Immature natural killer cell (primary cell): ENCODE measurements at places on chromosomes 13 and 19. TPM values are rescaled to one million over a fixed set of nuclear protein-coding genes. Genes with fewer than 3 reads are reported as not detected.

DNA sequence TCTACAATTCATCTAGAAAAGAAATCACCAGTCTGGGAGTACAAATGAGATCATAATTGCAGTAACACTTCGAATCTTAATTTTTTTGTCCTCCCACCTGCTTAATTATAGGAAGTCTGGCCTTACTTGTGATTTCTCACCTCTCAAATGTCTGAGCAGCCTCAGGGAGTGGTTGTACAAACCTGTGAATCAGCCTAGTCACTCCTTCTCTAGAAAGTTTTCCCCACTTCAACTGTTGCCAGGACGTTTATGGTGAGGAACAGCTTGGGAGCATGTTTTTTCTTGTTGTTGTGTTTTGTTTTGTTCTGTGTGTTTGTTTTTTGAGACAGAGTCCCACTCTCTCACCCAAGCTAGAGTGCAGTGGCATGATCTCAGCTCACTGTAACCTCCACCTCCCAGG is 50.3 kb upstream of the CLDN10 start:
- peaks cover 2% of the 10 kb centered on the region for H3K27me3 ChIP-seq
- DNase-seq: no peak
- H3K4me1 ChIP-seq: no peaks in the 10 kb centered on the region
- H3K4me3 ChIP-seq: no peak overlapping the region

- peaks cover 4% of the 10 kb centered on the region for H3K27me3 ChIP-seq
- no peak overlapping the region for H3K27ac ChIP-seq
- DNase-seq: no peak
- no peaks in the 10 kb centered on the region for H3K36me3 ChIP-seq
- H3K4me1 ChIP-seq: peaks cover 16% of the 10 kb centered on the region
Measured at GRCh38 chr13:109135018-109135417, 505.6 kb downstream of the MYO16 start.

DNA sequence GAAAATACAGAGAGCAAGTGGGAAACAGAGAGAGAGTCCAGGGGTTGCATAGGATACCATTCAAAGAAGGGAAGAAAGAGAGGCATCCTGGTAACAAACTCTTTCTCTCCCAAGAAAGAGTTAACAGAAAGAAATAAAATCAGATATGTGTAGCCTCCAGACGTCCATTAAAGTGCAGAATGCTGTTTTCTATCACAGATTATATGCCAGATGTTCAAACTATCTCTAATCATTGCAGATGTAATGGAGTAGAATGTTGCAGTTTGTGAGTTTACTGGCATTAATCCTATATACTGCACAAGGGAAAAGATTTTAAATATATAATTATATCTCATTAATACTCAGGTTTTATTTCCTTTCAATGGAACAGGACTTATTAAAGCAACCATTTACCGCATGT is 369.4 kb downstream of the ZNF536 start:
- no peak overlapping the region for H3K4me3 ChIP-seq
- H3K27me3 ChIP-seq: peaks cover 4% of the 10 kb centered on the region
- H3K27ac ChIP-seq: no peak overlapping the region

The ZNF492 gene
- not detected for polyA plus RNA-seq

DNA sequence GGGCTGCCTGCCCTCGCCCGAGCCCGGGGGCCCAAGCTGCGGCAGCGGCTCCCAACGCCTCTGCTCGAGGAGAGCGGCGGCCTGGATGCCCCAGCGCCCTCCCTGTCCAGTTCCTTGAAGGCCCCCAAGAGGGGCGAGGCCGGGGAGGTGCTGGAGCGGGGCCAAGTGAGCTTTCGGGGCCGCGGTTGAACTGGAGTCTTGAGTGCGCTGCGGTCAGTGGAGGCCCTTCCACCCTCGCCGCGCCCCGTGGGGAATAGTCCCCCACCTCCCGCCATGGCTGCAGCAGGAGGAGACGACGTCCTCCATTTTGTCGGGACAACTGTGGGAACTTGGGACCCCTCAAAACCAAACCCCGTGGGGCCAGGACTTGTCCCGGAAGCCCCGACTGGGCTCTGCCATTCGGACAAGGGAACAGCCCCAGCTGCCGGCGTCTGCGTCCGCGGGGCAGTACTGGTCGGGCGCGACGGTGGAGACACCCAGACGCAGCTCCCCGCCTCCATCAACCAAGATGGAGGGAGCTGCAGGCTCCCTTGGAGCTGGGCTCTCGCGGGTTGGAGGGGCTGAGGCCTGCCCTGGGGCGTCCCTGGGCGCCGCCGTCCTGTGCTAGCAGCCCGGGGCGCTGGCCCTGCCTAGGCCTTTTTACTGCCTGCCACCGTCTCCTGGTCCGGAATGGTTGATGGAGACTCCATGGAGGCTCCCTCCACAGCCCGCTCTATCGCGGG is 736 bp upstream of the ZMYM5 start:
- H3K27ac ChIP-seq: peak overlapping the region; percentile 96
- peaks cover 42% of the 10 kb centered on the region for H3K4me1 ChIP-seq
- H3K36me3 ChIP-seq: peaks cover 3% of the 10 kb centered on the region
- H3K27me3 ChIP-seq: peaks cover 17% of the 10 kb centered on the region
- H3K4me3 ChIP-seq: peak overlapping the region; percentile 89

The CPB2 gene
- polyA plus RNA-seq: not detected

GRCh38 chr13:80086304-80086721 is 254.6 kb downstream of the SPRY2 start:
- H3K4me3 ChIP-seq: no peak overlapping the region
- DNase-seq: no peak
- H3K27me3 ChIP-seq: no peaks in the 10 kb centered on the region
- no peaks in the 10 kb centered on the region for H3K4me1 ChIP-seq
- no peaks in the 10 kb centered on the region for H3K36me3 ChIP-seq
- no peak overlapping the region for H3K27ac ChIP-seq

DNA sequence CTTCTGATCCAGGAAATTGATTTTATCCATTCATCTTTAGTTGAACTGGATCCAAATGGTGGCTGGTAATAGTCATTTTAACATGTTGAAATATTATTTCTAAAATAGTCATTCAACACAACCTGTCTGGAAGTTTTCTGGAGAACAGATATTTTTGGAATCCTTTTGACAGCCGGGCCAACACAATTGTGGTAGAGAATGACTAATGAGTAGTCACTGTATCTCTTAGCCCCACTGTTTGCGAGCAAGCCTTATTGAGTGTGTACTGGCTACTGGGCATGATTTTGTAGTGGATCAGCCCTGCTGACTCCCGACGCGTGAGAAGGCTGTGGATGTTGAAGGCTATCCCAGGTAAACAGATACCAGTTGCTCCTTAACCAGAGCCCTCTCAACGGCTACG is 383.4 kb downstream of the ZNF536 start:
- no peak for DNase-seq
- no peaks in the 10 kb centered on the region for H3K4me1 ChIP-seq
- H3K4me3 ChIP-seq: no peak overlapping the region
- H3K36me3 ChIP-seq: no peaks in the 10 kb centered on the region
- H3K27me3 ChIP-seq: no peaks in the 10 kb centered on the region

- H3K27me3 ChIP-seq: peaks cover 5% of the 10 kb centered on the region
- no peak for DNase-seq
- no peak overlapping the region for H3K27ac ChIP-seq
- H3K4me1 ChIP-seq: no peaks in the 10 kb centered on the region
- H3K4me3 ChIP-seq: no peak overlapping the region
- peaks cover 4% of the 10 kb centered on the region for H3K36me3 ChIP-seq
Measured at GRCh38 chr13:25541434-25542123, 169.8 kb downstream of the ATP8A2 start.

- H3K4me3 ChIP-seq: no peak overlapping the region
- H3K27ac ChIP-seq: no peak overlapping the region
- no peak for DNase-seq
Measured at GRCh38 chr13:93561576-93562225, 335.1 kb downstream of the GPC6 start.

The EBPL gene
- 53.6 TPM for polyA plus RNA-seq

DNA sequence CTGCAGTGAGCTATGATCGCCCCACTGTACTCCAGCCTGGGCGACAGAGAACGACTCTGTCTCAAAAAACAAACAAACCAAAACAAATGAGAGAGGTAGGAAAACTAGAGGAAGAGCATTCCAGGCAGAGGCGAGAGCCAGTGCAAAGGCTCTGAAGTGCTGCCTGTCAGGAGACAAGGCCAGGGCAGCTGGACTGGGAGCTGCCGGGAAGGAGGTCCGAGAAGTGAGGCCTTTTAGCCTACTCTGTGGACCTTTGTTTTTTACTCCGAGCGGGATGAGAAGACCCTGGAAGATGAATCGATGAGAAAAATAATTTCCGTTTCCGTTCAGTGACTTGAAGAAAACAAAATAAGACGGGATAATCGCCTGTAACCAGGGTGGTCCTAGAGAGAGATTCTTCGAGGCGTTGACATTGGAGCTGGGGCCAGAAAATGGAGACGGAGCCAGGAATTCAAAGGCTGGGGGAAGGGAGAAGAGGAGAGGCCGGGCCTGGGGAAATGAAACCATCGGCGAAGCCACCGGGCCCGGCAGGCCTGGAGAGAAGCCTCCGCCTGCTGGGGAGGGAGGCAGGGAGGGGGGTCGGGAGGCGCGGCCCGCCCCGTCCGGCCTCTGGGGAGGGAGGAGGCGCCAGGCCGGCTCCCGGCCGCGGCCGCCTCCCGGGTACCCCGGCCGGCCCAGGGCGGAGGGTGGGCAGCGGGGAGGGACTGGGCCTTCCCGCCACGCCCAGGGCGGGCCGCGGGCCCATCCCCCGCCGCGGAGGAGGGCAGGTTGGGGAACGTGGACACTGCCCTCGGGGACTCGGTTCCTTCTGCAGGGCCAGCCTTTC is 7.8 kb upstream of the SERTAD1 start:
- DNase-seq: peak; percentile 70
- no peaks in the 10 kb centered on the region for H3K36me3 ChIP-seq
- H3K4me3 ChIP-seq: peak overlapping the region; percentile 96
- peak overlapping the region; percentile 94 for H3K27ac ChIP-seq

DNA sequence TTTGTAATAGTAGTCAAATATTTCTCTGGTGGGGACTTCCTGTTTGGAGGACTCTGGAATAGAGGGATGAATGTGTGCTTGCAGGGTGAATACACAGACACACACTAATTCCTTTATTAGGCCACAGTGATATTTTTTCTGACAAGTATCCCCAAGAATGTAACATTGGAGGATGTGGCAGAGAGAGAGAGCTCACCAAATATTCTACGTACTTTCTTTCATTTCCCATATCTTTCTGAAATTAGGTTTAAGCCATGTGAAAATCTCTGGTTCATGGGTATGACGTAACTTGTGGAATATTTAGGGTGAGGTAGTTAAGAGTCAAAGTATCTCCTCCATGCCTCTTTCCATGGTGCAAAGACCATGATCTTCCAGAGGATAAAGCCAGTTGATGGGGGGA is 463.4 kb downstream of the DIAPH3 start:
- H3K27ac ChIP-seq: no peak overlapping the region
- peaks cover 2% of the 10 kb centered on the region for H3K27me3 ChIP-seq
- H3K4me1 ChIP-seq: no peaks in the 10 kb centered on the region
- no peaks in the 10 kb centered on the region for H3K36me3 ChIP-seq
- no peak for DNase-seq

DNA sequence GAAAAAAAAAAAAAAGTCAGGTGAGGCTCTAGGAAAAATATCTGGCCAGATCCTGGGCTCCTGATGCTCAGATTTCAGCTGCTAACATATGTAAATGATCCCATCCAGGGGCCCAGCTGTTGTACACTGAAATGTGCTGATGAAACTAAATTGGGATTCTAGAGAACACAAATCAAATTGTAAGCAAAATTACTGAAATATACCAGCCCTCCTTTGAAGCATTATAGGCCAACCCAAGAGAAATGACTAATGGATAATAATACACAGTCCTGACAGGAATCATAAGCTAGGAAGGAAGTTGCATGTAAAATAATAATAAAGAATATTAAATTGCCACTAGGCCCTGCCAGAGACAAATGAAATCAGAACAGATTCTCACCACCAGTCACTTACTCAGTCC is 17.8 kb downstream of the KCTD12 start:
- H3K27ac ChIP-seq: no peak overlapping the region
- DNase-seq: no peak
- H3K27me3 ChIP-seq: peaks cover 1% of the 10 kb centered on the region
- no peaks in the 10 kb centered on the region for H3K36me3 ChIP-seq

The ZNF431 gene
- 12.7 TPM for polyA plus RNA-seq

GRCh38 chr19:10352764-10353671 is 13.6 kb upstream of the ICAM3 start:
- no peaks in the 10 kb centered on the region for H3K27me3 ChIP-seq
- H3K36me3 ChIP-seq: peaks cover 6% of the 10 kb centered on the region

DNA sequence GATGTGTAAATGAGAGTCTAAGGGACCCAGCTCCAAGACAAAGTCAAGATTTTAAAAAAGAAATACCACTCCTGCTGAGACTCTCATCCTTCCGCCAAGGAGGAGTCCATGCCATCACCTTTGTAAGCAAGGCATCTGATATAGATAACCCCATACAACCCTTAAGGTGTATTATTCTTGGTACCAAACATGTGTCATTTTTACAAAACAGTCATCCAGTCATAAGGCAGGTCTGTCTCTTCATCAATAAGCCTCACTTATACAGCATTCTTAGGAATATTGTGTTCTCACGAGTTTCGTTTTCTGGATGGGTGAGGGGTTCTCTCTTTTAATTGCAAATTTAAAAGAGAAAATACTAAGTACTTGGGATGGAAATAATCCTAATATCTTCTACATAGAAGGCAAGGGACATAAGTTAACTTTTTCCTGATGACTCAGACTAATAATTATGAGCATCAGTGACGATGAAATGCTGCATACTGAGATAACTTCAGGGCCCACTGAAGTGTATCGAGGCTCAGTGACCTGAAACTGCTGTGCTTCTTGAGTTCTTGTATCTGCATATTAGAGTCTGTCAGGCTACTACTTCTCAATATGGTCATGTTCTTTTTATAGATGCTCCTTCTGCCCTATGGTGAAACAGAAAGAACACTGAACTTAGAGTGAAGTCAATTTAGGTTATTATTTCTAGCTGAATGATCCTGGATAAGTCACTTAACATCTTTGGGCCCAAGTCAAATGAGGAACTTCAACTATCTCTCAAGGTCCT is 166.6 kb downstream of the KLF12 start:
- H3K4me3 ChIP-seq: no peak overlapping the region
- no peak for DNase-seq
- peak overlapping the region; percentile 11 for H3K27ac ChIP-seq
- no peaks in the 10 kb centered on the region for H3K36me3 ChIP-seq

DNA sequence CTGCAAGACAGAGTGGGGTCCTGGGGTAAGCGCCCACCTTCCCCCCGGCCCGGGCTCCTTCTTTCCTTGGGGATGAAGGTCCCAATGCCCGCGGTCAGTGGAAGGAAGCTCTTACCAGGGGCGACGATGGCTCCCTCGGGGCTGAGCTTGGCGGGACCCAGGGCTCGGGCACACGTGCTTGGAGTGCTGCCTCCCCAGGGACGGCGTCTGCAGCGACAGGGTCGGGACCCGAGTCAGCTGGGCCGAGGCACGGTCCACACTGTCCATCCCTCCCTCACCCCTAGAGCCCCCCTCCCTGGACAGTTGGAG is 3.5 kb downstream of the JSRP1 start:
- no peaks in the 10 kb centered on the region for H3K36me3 ChIP-seq
- no peak overlapping the region for H3K27ac ChIP-seq
- peak overlapping the region; percentile 13 for H3K4me3 ChIP-seq
- no peak for DNase-seq
